ENCODE measurements at places on chromosomes 5 and 9. TPM values are rescaled to one million over a fixed set of nuclear protein-coding genes. Genes with fewer than 3 reads are reported as not detected.

GRCh38 chr5:1797855-1798254, 1.8 kb downstream of the MRPL36 start:
- H3K27ac ChIP-seq: no peak overlapping the region
- H3K4me1 ChIP-seq: peaks cover 47% of the 10 kb centered on the region
- peak overlapping the region; percentile 97 for H3K4me3 ChIP-seq
- peaks cover 20% of the 10 kb centered on the region for H3K36me3 ChIP-seq

DNA sequence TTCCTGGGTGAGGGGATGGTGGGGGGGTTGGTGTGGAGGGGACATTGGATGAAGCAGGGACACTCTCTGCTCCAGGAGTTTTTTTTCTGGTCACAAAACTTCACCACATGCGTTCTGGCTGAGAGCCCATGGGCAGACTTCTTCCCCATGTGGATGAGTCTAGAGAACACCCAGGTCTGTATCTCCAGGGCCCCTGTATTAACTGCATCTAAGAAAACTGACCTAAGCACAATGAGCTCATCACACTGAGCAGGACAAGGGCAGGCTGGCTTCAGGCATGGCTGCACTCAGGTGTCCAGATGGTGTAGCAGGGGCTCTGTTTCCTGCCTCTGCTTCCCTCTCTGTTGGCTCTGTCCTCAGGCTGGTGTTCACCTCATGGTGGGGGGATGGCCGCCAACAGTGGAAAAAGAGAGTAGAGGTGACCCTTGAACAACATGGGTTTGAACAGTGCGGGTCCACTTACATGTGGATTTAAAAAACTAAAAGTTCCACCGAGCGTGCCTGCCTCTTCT, 85.3 kb upstream of the STC2 start:
- H3K4me3 ChIP-seq: no peak overlapping the region
- no peak for DNase-seq
- H3K36me3 ChIP-seq: no peaks in the 10 kb centered on the region
- H3K4me1 ChIP-seq: peaks cover 5% of the 10 kb centered on the region

- peak; percentile 53 for DNase-seq
- H3K4me1 ChIP-seq: no peaks in the 10 kb centered on the region
- no peak overlapping the region for H3K27ac ChIP-seq
- H3K27me3 ChIP-seq: no peaks in the 10 kb centered on the region
- H3K36me3 ChIP-seq: no peaks in the 10 kb centered on the region
Measured at GRCh38 chr9:2087500-2088313, 72.6 kb downstream of the SMARCA2 start.

- DNase-seq: no peak
- no peak overlapping the region for H3K4me3 ChIP-seq
- H3K27me3 ChIP-seq: no peaks in the 10 kb centered on the region
- peaks cover 19% of the 10 kb centered on the region for H3K4me1 ChIP-seq
- no peak overlapping the region for H3K27ac ChIP-seq
Measured at GRCh38 chr5:135210286-135211055, 176.4 kb upstream of the PITX1 start.

DNA sequence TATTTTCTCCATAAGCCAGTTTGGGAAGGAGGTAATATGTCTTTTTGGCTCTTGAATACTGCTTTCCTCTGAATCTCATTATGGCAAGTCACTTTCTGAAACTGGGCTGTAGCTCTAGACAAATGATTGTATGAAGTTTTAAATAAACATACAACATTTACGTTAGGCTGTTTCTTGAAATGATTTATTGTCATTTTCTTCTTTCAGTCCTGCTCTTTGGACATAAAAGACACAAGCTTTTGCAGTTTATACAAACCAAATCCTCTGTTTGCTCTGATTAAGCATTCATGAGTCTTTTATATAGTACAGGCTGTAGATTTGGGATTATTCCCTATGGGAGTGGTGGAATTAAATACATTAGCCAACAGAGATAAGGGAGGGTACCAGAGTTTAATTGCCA, 139.7 kb downstream of the CEP120 start:
- no peaks in the 10 kb centered on the region for H3K36me3 ChIP-seq
- H3K27ac ChIP-seq: no peak overlapping the region
- H3K4me3 ChIP-seq: no peak overlapping the region
- H3K27me3 ChIP-seq: peaks cover 37% of the 10 kb centered on the region
- no peak for DNase-seq

DNA sequence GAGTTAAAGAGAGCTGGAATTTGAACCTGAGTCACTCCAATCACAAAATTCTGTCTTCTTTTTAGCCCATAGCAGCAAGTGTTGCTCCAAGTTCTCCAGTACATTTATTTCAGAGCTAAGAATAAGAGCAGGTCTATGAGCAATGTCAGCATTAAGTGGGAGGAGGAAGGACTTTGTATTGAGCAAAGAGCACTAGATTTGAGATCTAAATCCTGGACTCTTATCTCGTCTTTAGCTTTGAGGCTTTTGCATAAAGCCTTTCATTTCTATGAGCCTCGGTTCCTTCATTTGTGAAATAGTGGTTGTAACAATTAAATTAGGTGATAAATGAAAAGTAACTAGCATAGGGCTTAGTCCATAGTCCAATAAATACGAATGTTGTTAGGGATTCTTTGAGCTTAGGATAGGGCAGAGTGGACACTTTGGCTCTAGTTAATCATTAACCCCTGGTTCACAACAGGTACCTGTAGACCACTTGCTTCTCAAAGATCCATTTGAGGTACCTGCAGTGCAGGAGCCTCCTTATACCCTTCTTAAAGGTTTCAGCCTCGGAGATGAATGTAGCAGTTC, 464.1 kb upstream of the KLF4 start:
- H3K36me3 ChIP-seq: no peaks in the 10 kb centered on the region
- H3K27me3 ChIP-seq: no peaks in the 10 kb centered on the region
- DNase-seq: no peak
- no peak overlapping the region for H3K4me3 ChIP-seq

- H3K4me1 ChIP-seq: peaks cover 38% of the 10 kb centered on the region
- no peak for DNase-seq
- no peak overlapping the region for H3K27ac ChIP-seq
- no peaks in the 10 kb centered on the region for H3K27me3 ChIP-seq
- no peaks in the 10 kb centered on the region for H3K36me3 ChIP-seq
Measured at GRCh38 chr5:5344606-5345005, 77.9 kb upstream of the ICE1 start.

GRCh38 chr9:89605465-89606048, 745 bp downstream of the GADD45G start:
- no peaks in the 10 kb centered on the region for H3K36me3 ChIP-seq
- DNase-seq: peak; percentile 20
- peak overlapping the region; percentile 71 for H3K27ac ChIP-seq
- peaks cover 18% of the 10 kb centered on the region for H3K4me1 ChIP-seq

GRCh38 chr5:160956051-160956450, 104.0 kb upstream of the ATP10B start:
- no peak overlapping the region for H3K4me3 ChIP-seq
- no peaks in the 10 kb centered on the region for H3K4me1 ChIP-seq
- H3K27ac ChIP-seq: no peak overlapping the region

GRCh38 chr5:77129391-77129990, 42.4 kb upstream of the ZBED3 start:
- no peaks in the 10 kb centered on the region for H3K27me3 ChIP-seq
- H3K4me1 ChIP-seq: peaks cover 15% of the 10 kb centered on the region
- H3K36me3 ChIP-seq: no peaks in the 10 kb centered on the region
- H3K27ac ChIP-seq: no peak overlapping the region

- no peak for DNase-seq
- no peaks in the 10 kb centered on the region for H3K36me3 ChIP-seq
- peaks cover 29% of the 10 kb centered on the region for H3K4me1 ChIP-seq
- no peaks in the 10 kb centered on the region for H3K27me3 ChIP-seq
- no peak overlapping the region for H3K27ac ChIP-seq
- no peak overlapping the region for H3K4me3 ChIP-seq
Measured at GRCh38 chr9:125523681-125524080, 183.3 kb downstream of the MAPKAP1 start.

GRCh38 chr9:82308836-82309235, 320.3 kb downstream of the SPATA31D1 start:
- no peak overlapping the region for H3K27ac ChIP-seq
- H3K4me1 ChIP-seq: peaks cover 1% of the 10 kb centered on the region
- H3K36me3 ChIP-seq: no peaks in the 10 kb centered on the region
- no peaks in the 10 kb centered on the region for H3K27me3 ChIP-seq

- H3K27ac ChIP-seq: no peak overlapping the region
- H3K36me3 ChIP-seq: no peaks in the 10 kb centered on the region
- H3K27me3 ChIP-seq: 0 out of 2 replicates have a peak, but pooled peaks cover 6% of the 10 kb centered on the region
- no peaks in the 10 kb centered on the region for H3K4me1 ChIP-seq
- DNase-seq: peak; percentile 48
- H3K4me3 ChIP-seq: no peak overlapping the region
Measured at GRCh38 chr9:122695696-122696095, 20.8 kb downstream of the OR1L3 start.

DNA sequence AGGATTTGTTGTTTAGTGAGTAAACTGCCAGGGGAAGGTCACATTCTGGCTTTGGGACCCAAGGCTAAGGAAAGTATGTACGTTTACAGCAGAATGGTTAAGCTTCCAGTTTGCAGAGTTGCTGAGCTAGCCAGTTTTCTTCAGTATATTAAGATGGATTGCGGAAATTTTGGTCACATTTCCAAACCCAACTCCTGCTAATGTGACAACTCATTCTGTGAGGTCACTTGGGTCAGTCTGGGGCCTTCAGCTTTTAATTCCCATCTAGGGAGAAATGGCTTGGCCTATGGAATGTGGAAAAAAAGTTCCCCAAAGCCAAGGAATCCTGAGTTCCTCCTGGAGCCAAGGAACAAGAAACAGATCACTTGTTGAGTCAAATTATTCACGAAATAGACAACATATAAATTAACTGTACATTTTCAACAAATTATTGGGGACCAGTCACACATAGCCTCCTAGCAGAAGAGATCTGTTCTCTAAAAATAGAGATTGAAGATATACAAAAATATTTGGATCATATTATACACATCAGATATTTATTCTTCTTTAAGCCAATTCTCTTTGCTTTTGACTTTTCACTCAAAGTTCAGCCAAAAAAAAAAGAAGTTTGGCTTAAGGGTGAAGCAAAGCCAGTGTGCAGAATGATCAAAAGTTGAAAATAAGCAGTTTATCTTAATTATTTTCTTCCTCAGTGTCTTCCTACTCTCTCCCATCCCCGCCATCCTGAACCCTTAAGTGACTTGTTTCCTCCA, 8.8 kb downstream of the KCNV2 start:
- H3K27me3 ChIP-seq: no peaks in the 10 kb centered on the region
- no peak overlapping the region for H3K27ac ChIP-seq
- H3K4me3 ChIP-seq: no peak overlapping the region
- DNase-seq: no peak
- no peaks in the 10 kb centered on the region for H3K4me1 ChIP-seq
- H3K36me3 ChIP-seq: no peaks in the 10 kb centered on the region

DNA sequence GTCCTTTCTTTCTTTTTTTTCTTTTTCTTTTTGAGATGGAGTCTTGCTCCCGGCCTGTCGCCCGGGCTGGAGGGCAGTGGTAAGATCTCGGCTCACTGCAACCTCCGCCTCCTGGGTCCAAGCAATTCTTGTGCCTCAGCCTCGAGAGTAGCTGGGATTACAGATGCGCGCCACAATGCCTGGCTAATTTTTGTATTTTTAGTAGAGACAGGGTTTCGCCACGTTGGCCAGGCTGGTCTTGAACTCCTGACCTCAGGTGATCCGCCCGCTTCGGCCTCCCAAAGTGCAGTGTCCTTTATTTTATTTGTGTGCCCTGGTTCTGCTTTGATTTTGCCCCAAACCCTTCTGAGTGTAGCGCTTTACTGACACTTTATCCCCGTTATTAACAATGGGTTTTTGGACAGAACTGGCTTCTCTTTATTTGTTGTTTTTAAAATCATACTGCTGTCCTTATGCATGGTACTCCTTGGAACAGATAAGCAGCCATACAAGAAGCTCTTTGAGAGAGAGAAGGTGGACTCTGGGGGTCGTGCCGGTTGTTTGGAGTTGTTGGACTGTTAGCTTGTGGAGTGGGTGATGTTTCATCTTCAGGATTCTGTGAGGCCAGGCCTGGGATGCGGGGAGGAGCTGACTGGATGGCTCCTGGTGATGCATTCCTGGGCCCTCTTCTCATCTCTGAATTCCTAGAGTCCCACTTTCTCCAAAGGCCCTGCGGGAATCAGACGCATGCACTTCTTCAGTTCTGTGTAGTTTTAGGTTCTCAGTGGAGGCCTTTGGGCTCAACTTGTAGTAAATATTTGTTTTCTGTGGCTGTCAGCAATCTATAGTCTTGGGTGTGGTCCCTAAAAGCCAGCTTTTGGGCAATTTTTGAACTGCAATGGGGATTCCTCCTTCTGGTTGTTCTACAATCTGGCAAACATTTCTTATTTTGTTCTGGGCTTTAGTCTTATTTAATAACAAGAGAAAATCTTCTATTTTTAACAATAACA, 47.8 kb downstream of the PTTG1 start:
- DNase-seq: no peak
- H3K27ac ChIP-seq: no peak overlapping the region
- H3K4me1 ChIP-seq: peaks cover 55% of the 10 kb centered on the region

DNA sequence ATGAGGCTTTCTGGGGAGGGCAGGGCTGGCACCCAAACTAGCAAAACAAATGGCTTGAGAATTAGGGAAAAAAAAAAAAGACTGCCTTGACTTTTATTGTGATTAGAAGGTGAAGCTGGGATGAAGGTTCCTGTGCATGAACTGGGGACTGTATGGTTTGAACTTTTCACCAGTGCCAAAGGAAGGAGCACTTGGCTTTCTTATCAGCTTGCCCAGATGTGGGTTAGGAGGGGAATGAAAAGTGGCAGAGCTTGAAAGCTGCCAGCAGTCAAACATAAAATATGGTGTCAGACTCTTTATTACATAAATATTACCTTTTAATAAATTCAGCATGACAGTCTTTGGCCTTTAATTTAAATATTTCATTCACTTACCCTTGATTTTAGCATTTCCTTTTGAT, 182.5 kb downstream of the PSAT1 start:
- no peaks in the 10 kb centered on the region for H3K36me3 ChIP-seq
- H3K27ac ChIP-seq: no peak overlapping the region
- no peaks in the 10 kb centered on the region for H3K27me3 ChIP-seq
- no peaks in the 10 kb centered on the region for H3K4me1 ChIP-seq

DNA sequence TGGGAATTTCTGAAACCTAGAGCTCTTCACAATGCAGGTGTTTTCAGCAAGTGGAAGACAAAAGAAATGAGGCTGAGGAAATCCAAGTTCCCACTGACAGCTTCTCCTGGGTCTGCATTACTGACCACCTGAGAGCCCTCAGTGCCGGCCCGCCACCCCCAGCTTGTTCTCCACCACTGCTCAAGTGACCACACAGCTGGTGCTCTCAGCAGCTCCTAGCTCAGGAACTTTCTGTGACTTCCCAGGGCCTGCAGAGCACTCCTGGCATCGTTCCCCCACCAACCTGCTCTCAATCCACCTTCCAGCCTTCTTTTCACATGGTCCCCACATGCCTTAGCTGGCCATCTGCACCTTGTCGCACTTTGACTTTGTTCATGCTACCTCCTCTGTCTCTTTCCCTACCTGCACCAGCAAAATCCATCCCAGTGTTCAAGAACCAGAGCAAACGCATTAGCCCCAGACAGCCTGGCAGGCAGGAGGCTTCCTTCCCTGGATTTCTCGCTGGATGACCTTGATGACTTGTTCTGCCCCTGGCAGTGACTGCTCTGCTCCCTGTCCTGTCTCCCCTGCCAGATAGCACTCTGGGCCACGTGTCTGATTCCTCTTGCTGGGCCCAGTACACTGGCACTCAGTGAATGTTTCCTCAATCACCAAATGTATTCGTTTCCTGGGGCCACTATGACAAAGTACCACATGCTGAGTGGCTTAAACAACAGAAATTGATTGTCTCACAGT, 35.1 kb upstream of the NANS start:
- DNase-seq: no peak
- peaks cover 9% of the 10 kb centered on the region for H3K36me3 ChIP-seq
- no peaks in the 10 kb centered on the region for H3K4me1 ChIP-seq
- no peak overlapping the region for H3K4me3 ChIP-seq
- no peaks in the 10 kb centered on the region for H3K27me3 ChIP-seq

The SHB gene
- total RNA-seq: 56.4 TPM

The BHMT2 gene
- total RNA-seq: not detected

The ATP10B gene
- not detected for total RNA-seq

The SOWAHA gene
- not detected for total RNA-seq

The PCDHA13 gene
- total RNA-seq: 3.2 TPM

The ANKDD1B gene
- 0.04 TPM for total RNA-seq

The ADGRV1 gene
- 22.7 TPM for total RNA-seq

The SUSD1 gene
- total RNA-seq: 7.4 TPM

Data from PC-3 (cell line).